Posterior cingulate gyrus (tissue), 11 donors: ENCODE measurements at places on chromosomes 3 and 15.

GRCh38 chr3:106829206-106829605 lies 548.0 kb upstream of the CCDC54 start:
- no peak for DNase-seq

- no peak for DNase-seq
Measured at GRCh38 chr15:52181938-52182780, 9.0 kb downstream of the GNB5 start.

- peak; percentile 63 for DNase-seq
Measured at GRCh38 chr3:161560008-161560637, 63.5 kb downstream of the OTOL1 start.

- DNase-seq = no peak
Measured at GRCh38 chr15:71197620-71198019, 82.3 kb downstream of the THSD4 start.
